Sciatic nerve (tissue), 2 donors: ENCODE measurements at places on chromosomes 12 and 14. TPM values are rescaled to one million over a fixed set of nuclear protein-coding genes. Genes with fewer than 3 reads are reported as not detected.

The SRSF5 gene
- total RNA-seq, result 566 TPM

- DNase-seq, result no peak
These were observed 20.1 kb downstream of the ZNF84 start for GRCh38 chr12:133057446-133057845.

GRCh38 chr12:94012590-94012989 lies 135.8 kb upstream of the PLXNC1 start:
- no peak for DNase-seq

- DNase-seq, result no peak
These were observed 51.5 kb downstream of the ZC3H14 start for GRCh38 chr14:88614218-88614907.
